ENCODE measurements at places on chromosomes 2 and 18.
A peak's percentile ranks its signal among the peaks of the same experiment; 100 is the strongest.

- no peak for DNase-seq
These were observed 132.0 kb downstream of the SNTG2 start for GRCh38 chr2:1082456-1083205.

- DNase-seq = no peak
These were observed 21.3 kb downstream of the MBD5 start for GRCh38 chr2:148042219-148042618.

- DNase-seq = peak; percentile 37
These were observed 521.2 kb downstream of the NYAP2 start for GRCh38 chr2:225920621-225921220.

DNA sequence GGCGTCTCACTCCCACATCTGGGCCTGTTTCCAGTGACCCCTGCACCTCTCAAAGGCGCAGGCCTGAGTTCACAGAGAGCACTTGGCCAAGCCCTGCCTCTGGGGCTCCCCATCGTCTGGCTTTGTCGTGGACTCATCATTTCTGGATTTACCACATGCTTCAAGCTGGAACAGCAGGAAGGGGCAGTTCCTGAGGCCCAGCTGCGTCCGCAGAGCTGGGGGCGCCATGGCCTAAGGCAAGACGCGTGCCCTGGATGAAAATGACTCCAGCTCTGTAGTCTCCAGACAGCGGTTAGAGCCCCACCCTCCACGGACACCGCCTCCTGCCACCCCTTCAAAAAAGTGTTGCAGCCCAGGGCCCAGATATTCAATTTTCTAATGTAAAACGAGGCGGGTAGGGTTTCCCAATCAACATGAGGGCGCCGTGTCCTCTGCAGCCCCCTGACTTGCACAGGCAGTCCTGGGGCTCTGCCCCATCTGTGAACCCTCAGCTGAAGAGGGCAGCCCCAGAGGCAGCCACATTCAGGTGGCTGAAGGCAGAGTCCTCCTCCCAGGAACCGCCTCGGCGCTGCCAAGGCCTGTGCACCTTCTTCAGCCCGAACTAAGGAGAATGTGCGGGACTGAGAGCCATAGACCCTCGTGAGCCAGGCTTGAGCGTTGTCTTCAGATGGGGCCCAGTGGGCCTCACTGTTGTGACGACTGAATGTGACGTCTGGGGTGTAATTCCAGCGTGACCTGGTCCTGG, 85.5 kb downstream of the NFATC1 start:
- no peak for DNase-seq

- DNase-seq = no peak
These were observed 220.9 kb upstream of the REV1 start for GRCh38 chr2:99710721-99711120.

- DNase-seq = no peak
These were observed 46.0 kb upstream of the SERTAD2 start for GRCh38 chr2:64699712-64700111.

DNA sequence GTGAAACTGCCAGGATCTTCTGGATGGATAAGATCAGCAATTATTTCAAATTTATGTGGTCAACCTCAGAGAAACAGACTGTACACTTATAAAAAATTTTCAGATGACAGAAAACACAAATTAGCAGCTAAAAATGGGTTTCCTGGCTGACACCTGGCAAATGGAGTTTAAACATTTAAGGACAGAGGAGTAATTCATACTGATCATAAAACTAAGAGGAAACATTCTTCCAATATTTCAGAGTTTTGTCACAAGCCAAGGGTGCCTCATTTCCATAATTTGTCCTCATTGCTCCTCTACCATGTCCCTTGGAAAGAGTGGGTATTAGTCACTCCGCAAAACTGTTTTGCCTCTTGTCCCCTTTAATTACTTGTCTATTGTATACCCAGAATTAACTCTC, 70.2 kb downstream of the TMEFF2 start:
- DNase-seq = peak; percentile 26

GRCh38 chr2:126915903-126916302, 17.2 kb downstream of the TEX51 start:
- DNase-seq = no peak

GRCh38 chr2:211867845-211868451, 670.7 kb downstream of the ERBB4 start:
- peak; percentile 54 for DNase-seq

- DNase-seq = peak; percentile 58
These were observed 26.6 kb upstream of the DYSF start for GRCh38 chr2:71426721-71427120.

DNA sequence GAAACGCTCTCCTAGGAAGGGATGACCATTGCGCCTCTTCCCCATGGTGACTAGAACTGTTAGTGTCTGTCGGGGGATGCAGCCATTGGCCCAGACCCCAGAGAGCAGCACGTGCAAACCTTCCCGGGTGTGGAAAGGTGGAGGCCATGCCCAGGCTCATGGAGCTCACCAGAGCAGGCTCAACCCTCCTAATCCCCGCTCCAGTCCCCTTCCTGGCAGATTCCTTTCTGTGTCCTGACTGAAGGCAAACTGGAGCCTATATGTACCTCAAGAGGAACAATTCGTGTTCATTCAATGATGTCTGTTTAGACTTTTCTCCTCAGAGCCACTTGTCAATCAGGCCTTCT, 94.4 kb downstream of the RHOB start:
- no peak for DNase-seq

DNA sequence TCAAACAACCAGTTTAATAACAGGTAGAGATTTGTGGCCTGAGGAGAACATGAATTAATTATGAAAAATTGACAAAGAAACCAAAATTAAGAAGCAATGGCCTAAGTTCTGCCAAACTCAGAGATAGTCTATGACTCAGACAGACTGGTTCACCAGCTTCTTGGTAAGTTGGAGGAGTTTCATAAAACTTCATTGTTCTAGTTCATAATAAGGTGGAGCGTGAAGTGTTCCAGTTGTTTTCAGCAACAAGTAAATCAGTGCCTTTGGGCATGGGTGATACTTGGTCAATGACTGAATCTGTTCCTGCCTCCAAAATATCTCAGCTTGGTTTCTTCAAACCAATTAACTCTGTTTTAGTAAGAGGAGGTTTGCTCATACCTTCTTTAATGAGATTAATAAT, 40.0 kb downstream of the SLC40A1 start:
- peak; percentile 26 for DNase-seq

DNA sequence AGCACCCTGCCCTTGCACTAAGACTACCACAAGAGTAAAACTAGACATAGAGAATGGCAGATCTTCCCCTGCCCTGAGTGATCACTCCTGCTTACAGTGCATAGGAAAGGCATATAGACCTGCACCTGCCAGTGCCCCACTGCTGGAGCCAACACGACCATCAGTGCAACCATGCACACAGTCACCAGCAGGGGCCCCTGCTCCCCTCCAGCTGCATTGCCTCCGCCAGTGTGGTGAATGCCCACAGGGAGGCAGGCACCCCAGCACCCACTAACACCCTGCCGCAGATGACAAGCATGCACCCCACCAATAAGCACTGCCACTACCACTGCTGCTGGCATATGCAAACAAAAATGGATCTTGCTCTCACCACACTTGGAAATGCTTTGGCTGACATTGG, 478.8 kb downstream of the ADCYAP1 start:
- no peak for DNase-seq

DNA sequence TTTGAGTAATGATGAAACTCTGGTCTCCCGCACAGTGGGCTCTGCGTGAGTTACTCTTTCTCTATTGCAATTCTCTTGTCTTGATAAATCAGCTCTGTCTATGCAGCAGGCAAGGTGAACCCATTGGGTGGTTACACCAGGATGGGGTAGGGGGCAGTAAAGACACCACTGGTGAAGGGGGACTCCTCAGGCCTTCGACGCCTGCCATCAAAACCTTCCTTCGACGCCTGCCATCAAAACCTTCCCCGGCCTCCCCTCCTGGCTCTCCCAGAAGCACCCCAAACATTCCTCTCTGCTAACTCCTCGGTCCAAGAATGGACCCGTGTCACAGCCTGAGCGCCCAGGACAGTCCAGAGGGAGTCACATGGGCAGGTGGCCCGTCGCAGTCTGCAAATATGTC, 4.8 kb upstream of the STARD7 start:
- DNase-seq = no peak

DNA sequence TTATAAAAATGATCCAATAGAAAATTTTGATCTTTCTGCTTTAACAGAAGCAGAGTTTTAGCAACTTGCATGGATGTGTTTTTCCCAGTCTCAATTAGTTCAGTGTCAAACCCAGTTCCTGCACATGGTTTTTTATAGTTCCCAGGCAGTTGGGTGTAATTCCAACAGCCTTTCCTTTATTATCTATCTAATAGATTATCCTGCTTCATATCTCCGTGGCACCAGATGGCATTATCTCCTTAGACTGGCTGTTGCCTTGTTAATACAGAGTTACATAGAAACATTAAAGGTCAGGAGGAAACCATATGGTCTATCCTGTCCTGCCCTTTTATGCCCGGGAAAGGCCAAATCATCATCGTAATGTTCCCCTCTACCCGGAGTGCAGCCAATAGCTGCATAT, 400.9 kb upstream of the SMIM21 start:
- no peak for DNase-seq

- no peak for DNase-seq
These were observed 35.5 kb upstream of the ALMS1 start for GRCh38 chr2:73350035-73350691.

DNA sequence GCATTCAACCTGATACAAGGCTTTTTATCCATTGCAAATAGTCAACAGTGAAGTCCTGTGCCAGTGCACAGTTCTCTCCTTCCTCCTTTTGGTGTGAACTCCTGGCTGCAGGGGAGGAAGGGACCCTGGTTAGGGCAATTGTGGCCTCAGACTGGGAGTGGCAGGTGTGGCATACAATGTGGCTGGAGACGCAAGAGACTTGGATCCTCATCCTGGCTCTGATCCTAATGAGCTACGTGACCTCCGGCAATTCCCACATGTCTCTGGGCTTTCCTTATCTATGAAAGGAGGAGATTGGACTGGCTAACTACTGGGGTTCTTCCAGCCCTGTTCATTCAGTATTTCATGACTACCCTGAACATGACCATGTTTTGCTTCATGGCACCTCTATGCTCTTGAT, 10.5 kb upstream of the IL1A start:
- DNase-seq = no peak

DNA sequence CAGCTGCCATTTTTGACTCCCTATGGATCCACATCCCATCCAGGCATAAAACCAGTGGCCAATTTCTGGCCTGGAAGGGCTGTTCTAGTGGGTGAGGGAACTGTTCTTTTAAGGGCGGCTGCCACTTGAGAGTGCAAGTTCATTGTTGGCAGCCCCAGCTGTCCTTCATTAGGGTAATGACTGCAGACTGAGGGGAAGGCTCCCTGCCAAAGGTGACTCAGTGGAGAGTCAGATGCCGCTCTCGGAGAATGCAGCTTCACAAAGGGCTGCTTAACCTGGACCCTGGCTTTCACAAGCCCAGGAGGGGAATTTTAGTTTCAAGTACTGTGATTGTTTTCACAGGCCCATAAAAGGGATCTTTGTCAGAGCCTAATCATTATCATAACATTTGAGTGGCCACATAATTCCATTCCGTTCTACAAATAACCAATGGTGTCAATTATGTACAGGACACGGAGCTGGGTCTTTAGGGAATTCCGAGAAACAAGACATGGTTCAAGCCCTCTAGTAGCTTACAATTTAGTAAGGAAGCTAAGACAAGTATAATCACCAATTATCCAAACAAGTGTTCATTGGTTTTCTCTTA, 235.7 kb downstream of the CDCA7 start:
- DNase-seq = peak; percentile 98

DNA sequence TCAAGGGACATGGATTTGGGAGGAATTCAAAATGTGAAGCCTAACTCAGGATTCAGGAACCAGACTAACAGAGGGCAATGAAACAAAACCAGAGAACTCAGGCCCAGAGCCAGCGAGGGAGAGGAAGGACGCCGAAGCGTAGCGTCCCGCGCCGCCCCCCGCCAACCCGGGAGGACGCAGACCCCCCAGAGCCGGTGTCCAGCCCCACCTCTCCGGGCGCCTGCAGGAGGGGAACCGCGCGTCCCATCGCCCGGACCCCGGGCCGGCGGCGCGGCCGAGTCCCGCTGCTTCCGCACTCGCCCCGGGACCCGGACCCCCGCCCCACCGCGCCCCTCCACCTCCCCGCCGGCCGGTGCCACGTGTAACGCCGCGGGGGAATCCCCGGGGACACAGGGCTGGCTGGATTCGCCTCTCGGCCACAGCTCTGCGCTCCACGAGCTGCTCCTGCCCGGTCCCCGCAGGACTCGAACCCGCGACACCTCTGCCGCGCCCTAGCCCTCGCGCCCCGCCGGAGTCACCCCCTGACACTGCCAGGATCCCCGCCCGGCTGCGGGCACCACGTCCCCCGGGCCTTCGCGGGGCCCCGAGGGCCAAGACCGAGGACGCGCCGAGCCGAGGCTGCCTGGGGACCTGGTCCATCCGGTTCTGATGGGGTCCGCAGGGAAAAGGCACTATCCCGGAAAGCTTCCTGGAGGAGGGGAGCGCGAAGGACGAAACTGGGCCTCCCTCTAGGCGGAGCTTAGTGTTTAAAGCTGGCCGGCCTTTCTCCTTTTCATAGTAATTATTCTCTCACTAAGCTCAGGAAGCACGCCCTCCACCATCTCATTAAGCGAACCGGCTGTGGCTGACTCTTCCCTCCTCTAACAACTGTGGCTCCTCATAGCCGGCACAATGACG, 40.4 kb upstream of the FAM124B start:
- peak; percentile 23 for DNase-seq

- DNase-seq = no peak
These were observed 210.7 kb downstream of the KLHL29 start for GRCh38 chr2:23595601-23596251.

DNA sequence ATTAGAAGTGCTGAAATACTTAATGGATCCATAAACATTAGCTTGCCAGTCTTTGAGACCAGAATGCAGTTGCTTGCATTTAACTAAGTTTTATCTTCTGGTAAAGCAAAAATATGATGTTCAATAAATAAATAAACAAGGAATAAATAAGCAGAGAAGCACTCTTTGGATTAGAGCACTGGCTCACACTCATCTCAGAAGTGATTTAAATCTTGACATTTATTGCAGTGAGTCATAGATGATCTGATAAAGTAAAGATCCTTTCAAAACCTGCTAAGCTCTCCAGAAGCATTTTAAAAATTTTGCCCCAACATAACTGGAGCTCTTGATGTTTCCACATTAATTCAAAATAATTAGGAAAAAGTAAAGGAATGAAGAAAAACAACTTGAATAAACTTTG, 66.8 kb downstream of the KYNU start:
- DNase-seq = peak; percentile 88

- DNase-seq = no peak
These were observed 353.8 kb upstream of the SPRED2 start for GRCh38 chr2:65786007-65786717.

GRCh38 chr2:43224131-43224570, 2.3 kb downstream of the ZFP36L2 start:
- DNase-seq = peak; percentile 69

DNA sequence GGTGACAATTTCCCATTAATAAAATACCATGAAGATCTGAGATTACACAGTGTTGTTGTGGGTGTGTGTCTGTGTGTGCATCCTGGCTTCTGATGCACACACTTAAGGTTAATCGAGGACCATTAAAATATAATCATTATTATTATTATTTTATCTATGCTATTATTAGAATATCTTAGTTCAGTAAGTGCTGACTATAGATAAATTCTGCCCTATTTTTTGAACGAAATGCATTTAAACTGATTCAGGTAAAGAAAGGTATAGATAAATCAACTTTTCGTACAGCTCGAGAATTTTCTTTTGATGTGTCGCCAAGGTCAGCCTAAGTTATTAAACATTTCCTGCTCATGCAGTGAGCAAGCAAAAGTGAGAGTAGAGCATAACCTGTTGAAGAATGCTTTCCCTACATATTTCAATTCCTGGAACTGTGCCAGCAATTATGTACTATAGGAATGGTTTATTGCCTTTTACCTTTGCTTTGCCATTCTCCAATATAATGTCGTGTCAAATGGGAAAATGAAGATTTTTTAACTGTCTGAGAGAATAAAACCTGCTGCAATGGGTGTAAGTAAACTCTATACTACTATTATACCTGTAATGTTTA, 25.8 kb downstream of the KCNJ3 start:
- no peak for DNase-seq

Measured in PC-3 (cell line).